ENCODE measurements at places on chromosomes 3 and 15.

DNA sequence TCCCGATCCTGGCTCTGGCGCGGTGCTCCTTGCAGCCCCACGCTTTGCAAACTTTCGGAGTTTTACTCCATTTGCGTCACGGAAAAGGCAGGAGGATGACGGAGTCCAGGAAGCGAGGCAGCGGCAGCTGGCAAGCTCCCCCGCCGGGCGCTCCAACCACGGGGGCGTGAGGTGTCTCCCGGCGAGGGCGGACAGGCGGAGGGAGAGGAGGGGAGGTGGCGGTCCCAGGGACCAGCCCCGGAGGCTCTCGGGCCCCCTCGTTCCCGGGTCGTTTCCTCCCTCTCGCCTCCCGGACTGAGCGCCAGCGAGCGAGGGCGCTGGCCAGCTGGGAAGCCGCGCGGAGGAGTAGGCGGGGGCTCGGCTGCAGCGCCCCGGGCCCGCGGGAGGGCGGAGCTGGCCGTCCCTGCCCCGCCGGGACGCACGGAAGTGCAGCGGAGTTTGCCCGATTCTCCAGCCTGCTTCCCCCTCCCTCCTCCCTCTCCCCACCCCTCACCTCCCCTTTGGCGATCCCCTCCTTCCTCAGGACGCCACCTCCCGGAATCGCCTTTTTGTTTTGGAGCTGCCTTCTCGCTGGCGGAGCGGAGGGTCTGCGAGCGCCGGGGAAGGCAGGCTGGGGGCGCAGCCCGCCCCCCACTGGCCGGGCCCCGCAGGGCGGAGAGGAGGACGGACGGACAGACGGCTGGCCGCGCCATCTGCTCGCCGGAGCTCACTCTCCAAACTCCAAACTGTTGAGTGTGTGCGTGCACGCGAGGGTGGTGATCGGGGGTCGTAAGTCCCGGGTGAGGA lies at the start of gene SNX33:
SNX33 (plus strand) TSS at position 543 of the 786 bp plus-strand sequence. CDS start 1,191 bp downstream, outside the sequence.
- DNase-seq = peak; percentile 59

GRCh38 chr15:63815796-63816533 lies 17.8 kb downstream of the HERC1 start:
- no peak for DNase-seq

- DNase-seq = peak; percentile 17
Observed at GRCh38 chr3:188491276-188491687, 337.3 kb downstream of the LPP start.

DNA sequence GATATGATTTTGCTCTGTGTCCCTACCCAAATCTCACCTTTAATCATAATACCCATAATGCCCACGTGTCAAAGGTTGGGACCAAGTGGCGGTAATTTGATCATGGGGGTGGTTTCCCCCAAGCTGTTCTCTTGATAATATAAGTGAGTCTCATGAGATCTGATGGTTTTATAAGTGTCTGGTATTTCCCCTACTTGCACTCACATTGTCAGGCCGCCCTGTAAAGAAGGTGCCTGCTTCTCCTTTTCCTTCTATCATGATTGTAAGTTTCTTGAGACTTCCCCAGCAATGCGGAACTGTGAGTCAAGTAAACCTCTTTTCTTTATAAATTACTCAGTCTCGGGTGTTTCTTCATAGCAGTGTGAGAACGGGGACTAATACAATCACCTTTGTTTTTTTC lies 279.8 kb downstream of the ARPP21 start:
- no peak for DNase-seq

- DNase-seq = peak; percentile 97
Observed at GRCh38 chr3:149377408-149378364, at the start of gene TM4SF1. Gene TM4SF1, minus strand, starts transcription at chr3:149377649. Its CDS starts 102 bp downstream, at chr3:149377547.

GRCh38 chr3:161230621-161231171 lies 9.6 kb downstream of the NMD3 start:
- no peak for DNase-seq

GRCh38 chr3:182490596-182491491 lies 302.5 kb upstream of the ATP11B start:
- peak; percentile 39 for DNase-seq

GRCh38 chr3:153881201-153881600 lies 240.0 kb upstream of the ARHGEF26 start:
- DNase-seq = no peak

DNA sequence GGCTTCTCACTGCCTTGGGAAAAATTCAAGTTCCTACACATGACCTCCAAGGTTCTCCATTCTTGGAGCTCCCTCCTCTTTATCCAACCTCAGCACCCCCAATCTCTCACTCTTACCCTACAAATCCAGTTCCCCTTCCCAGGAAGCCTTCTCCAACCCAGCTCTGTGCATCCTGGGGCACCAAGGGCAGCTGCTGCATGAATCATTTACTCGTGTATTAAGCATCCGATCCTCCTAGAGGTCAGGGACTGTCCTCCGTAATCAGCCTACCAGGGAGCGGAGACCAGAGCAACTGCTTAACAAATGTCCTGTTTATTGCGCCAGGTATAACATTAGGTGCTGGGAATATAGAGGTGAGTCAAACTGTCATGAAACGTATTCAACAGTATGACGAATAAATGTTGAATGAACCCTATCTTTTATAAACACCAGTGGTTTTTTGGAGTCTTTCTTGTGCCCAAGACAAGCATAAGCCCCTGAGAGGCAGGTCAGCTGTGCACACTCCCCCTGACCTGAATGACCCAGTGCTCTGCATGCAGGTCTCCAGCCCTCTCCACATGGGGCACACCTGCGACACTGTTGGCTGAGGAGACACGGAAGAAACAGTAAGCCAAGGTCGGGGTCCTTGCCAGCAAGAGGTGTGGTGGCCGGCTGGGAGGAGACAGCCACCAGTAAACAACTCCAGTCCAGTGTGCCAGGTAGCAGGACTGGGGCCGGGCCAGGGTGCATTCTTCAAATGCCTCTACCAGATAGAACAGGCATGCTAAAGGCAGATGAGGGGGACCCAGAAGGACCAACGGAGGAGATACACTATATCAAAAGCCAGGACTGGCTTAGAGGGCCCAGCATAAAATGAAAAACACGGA lies 27.6 kb downstream of the ANP32A start:
- no peak for DNase-seq

Measured in A172 (cell line).